Cardiac atrium fibroblast (primary cell): ENCODE measurements at places on chromosomes 11 and 22. TPM values are rescaled to one million over a fixed set of nuclear protein-coding genes. Genes with fewer than 3 reads are reported as not detected.

Gene CCDC81
- under 0.01 TPM in 1 of 2 replicates, not detected in the other for total RNA-seq

Gene ACTN3
- under 0.01 TPM in 2 replicates for total RNA-seq

Gene C22orf15
- not detected in 2 replicates for total RNA-seq

Gene WT1
- total RNA-seq, result 2.4 and 10.1 TPM in 2 replicates

Gene PI4KA
- 28.5 and 35.0 TPM in 2 replicates for total RNA-seq

Gene MAJIN
- total RNA-seq, result not detected in 2 replicates

Gene MMP13
- not detected in 2 replicates for total RNA-seq

Gene TUT1
- total RNA-seq, result 6.9 and 12.0 TPM in 2 replicates
